Memory B cell (primary cell): ENCODE measurements at places on chromosomes 6 and 20.

GRCh38 chr6:107546691-107547450 lies 57.0 kb downstream of the SOBP start:
- no peak for DNase-seq
- peaks cover 11% of the 10 kb centered on the region for H3K4me1 ChIP-seq
- H3K4me3 ChIP-seq: no peak overlapping the region
- H3K36me3 ChIP-seq: no peaks in the 10 kb centered on the region

DNA sequence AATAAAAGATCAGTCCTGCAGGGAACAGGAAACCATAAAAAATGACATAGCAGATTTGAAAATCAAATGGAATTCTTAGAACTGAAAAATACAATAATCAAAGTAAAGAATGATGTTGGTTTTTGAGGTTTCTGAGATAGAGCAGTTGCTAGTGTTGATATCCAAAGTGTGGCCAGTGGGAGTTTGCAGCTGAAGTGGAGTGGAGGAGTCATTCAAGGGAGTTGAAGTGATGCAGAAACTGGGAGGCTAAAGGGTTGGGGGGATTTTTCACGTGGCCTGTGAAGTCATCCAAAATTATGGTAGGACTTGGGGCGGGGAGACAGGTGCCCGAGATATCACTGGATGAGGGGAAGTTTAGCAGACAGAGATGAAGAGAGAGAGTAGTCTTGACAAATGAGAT lies 123.6 kb downstream of the CDC5L start:
- H3K27me3 ChIP-seq: peaks cover 14% of the 10 kb centered on the region
- peaks cover 4% of the 10 kb centered on the region for H3K36me3 ChIP-seq
- H3K4me1 ChIP-seq: no peaks in the 10 kb centered on the region
- no peak overlapping the region for H3K4me3 ChIP-seq
- no peak overlapping the region for H3K27ac ChIP-seq
- no peak for DNase-seq

DNA sequence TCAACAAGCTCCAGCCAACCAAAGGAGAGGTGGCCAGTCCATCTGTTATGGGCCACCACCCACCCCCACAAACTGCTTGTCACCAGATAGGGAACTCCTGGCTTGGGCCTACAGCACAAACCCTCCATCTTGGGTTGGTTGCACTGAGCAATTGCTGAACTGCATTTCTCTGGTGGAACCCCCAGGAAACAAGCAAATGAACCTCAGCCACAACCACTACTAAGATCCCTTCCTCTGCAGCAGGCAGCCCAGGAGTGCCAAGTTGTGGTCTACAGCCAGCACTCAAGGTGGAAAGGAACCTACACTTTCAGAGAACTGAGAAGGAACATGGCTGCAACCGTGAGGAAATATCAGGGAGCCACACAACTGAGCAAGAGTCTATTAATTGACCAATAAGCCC lies 171.6 kb downstream of the TMEM200A start:
- no peak overlapping the region for H3K27ac ChIP-seq
- no peak overlapping the region for H3K4me3 ChIP-seq
- H3K36me3 ChIP-seq: no peaks in the 10 kb centered on the region
- H3K27me3 ChIP-seq: no peaks in the 10 kb centered on the region
- DNase-seq: no peak

DNA sequence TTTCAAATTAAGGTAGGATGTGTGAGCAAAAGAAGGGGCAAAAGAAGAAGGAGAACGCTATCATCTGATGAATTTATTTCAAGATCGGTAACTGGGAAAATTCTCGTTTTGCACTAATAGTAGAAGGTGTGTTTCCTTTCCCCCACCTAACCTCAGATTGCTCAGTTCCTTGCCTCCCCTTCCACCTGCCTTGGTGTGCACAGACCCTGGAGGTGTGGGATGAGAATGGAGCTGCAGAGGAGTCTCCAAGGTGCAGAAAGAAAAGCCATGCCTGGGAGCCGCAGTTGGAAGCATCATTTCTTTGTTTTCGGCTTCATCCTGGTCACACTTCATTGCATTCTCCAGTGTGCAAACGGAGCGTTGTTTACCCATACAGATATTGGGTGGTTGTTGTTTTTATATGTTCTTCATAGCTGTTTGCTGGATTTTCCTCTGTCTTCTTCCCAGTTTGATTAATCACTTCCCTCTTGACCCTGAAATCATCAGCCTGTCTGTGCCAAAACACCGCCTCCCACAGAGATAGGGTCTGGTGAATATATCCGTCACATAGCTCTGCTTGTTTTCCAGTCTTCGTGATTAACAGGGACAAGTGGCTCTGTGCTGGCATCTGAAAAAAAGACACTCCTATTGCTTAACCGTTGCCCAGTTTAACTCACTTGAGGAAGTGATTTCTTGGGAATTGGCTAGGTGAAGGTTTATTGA lies 40.2 kb upstream of the NEDD9 start:
- DNase-seq: no peak
- peaks cover 21% of the 10 kb centered on the region for H3K36me3 ChIP-seq
- no peak overlapping the region for H3K4me3 ChIP-seq
- no peak overlapping the region for H3K27ac ChIP-seq

- H3K27ac ChIP-seq: no peak overlapping the region
- no peak for DNase-seq
- no peaks in the 10 kb centered on the region for H3K27me3 ChIP-seq
- H3K4me3 ChIP-seq: no peak overlapping the region
Measured at GRCh38 chr20:33516882-33517281, 27.0 kb downstream of the CBFA2T2 start.

GRCh38 chr20:44714701-44715498 lies at the start of gene CCN5:
TSS of gene CCN5 (plus strand) at chr20:44715369. CDS start at chr20:44715391, 22 bp downstream.
- no peak within 1 kb of the TSS for H3K27ac ChIP-seq
- no peak for DNase-seq
- no peaks in the 10 kb centered on the region for H3K4me1 ChIP-seq
- peaks cover 12% of the 10 kb centered on the region for H3K27me3 ChIP-seq
- no peak within 1 kb of the TSS for H3K4me3 ChIP-seq

GRCh38 chr6:47631269-47631772 lies 67.1 kb upstream of the ADGRF4 start:
- no peak overlapping the region for H3K4me3 ChIP-seq
- H3K27me3 ChIP-seq: peaks cover 2% of the 10 kb centered on the region
- no peak for DNase-seq
- no peak overlapping the region for H3K27ac ChIP-seq
- peaks cover 3% of the 10 kb centered on the region for H3K4me1 ChIP-seq

DNA sequence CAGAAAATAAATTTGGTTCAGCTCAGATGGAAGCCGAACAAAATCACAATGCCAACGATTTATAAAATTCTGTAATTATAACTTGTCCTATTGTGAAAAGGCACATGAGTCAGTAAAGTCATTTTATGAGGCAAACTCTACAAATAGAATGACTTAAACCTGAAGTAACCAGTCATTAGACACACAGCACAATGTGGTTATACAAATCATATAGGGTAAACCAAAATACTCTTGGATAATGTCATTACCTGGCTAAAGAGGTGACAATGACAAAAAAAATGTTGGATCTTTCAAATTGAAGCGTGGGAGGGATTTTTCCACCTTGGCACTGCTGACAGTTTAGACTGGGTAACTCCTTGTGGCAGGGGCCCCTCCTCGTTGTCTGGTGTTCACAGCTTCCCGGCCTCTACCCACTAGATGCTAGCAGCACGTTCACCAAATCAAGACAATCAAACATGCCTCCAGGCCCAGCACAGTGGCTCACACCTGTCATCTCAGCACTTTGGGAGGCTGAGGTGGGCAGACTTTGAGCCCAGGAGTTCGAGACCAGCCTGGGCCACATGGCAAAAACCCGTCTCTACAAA lies 5.0 kb downstream of the ANKRD60 start:
- H3K4me1 ChIP-seq: no peaks in the 10 kb centered on the region
- H3K4me3 ChIP-seq: no peak overlapping the region
- H3K36me3 ChIP-seq: peaks cover 4% of the 10 kb centered on the region
- peaks cover 45% of the 10 kb centered on the region for H3K27me3 ChIP-seq
- H3K27ac ChIP-seq: no peak overlapping the region

DNA sequence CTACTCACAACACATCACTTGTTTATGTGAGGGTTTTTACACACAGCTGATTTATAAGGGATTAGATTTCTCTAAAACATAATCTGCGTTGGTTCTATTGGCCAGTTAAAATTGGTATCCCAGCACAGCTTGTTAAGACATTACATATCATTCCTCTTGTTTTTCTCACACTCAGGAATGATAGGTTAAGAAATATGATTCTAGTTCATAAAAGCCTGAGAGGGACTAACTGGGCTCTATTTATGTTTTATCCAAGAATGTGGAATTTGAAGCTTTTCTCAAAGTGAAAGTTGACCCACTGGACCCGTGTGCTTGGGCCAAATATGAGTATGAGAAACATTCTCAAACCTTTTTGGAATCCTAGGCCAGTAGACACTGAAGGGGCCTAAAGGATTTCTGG lies 117.3 kb downstream of the TMEM170B start:
- H3K4me3 ChIP-seq: no peak overlapping the region
- peaks cover 15% of the 10 kb centered on the region for H3K27me3 ChIP-seq
- H3K4me1 ChIP-seq: no peaks in the 10 kb centered on the region
- no peak for DNase-seq
- H3K27ac ChIP-seq: no peak overlapping the region

- H3K27ac ChIP-seq: no peak overlapping the region
- H3K27me3 ChIP-seq: peaks cover 2% of the 10 kb centered on the region
- no peak for DNase-seq
- H3K4me3 ChIP-seq: no peak overlapping the region
- H3K36me3 ChIP-seq: no peaks in the 10 kb centered on the region
Measured at GRCh38 chr20:52008874-52009273, 182.7 kb downstream of the ZFP64 start.

DNA sequence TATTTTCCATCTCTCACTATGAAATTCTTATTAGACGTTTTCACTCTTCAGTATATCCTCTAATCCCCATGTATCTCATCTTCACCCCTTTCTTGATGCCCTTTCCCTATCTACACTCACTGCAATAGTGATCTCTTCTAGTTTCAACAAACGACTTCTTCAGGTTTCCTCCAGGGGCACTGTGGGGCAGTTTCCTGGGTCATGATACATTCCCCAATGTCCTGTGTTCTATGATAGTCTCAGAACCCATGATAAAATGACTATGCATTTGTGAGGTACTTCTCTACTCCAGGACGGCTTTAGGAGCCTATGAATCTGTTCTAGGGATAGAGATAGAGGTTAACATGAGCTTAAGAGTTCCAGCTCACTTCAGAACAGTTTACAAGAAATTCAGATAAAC lies 183.3 kb downstream of the FOXC1 start:
- no peak overlapping the region for H3K4me3 ChIP-seq
- no peaks in the 10 kb centered on the region for H3K27me3 ChIP-seq
- H3K4me1 ChIP-seq: peaks cover 10% of the 10 kb centered on the region
- no peak for DNase-seq
